ENCODE measurements at places on chromosomes 1 and 21.

DNA sequence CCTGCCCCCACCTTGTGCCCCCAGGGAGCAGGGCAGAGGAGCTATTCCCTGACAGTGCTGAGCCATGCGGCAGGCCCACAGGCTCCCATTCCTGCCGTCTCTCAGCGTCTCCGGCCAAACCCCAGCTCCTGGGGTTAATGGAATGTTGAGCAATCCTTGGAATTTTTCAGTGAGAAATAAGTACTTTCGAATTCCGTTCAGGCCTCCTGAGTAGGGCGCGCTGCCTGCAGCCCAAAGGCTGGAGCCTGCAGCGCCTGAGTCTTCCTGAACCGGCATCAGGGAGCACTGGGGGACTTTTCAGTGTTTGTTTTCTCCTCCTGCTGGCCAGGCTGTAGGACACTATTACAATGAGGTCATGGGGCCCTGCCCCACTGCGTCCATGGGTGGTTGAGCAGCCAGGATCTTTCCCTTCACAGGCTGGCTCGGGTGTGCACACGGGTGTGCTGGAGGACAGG is 33.3 kb upstream of the CSF1 start:
- no peak for DNase-seq

DNA sequence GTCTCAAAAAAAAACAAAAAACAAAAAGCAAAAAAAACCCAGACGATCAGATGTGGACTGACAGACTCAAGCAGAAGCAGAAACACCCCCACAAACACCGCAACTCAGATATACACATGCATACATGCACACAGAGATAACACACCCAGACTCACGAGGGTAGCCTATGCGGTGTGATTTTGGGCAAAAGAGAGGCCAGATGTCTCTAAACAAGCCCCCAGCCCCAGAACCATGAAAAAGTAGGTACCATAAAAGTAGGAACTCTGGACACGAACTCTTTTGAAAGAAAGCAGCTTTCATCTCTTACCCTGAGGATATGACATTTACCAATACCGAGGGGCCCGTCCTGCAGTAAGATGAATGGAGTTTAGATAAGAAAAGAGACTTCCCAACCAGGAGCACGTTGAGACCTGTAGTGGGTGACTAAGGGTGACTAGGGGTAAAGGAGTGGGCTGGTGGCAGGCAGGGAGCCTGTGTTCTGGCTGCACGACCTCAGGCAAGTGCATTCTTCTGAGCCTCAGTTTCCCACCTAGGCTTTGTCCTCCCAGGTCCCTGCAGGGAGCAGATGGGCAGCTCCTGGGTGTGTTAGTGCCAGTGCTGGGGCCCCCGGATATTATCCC is 1.5 kb upstream of the TINAGL1 start:
- DNase-seq: no peak

- DNase-seq: no peak
Measured at GRCh38 chr1:165218731-165219130, 137.8 kb downstream of the LMX1A start.

- DNase-seq: no peak
Measured at GRCh38 chr1:170587253-170587593, 55.3 kb downstream of the GORAB start.

DNA sequence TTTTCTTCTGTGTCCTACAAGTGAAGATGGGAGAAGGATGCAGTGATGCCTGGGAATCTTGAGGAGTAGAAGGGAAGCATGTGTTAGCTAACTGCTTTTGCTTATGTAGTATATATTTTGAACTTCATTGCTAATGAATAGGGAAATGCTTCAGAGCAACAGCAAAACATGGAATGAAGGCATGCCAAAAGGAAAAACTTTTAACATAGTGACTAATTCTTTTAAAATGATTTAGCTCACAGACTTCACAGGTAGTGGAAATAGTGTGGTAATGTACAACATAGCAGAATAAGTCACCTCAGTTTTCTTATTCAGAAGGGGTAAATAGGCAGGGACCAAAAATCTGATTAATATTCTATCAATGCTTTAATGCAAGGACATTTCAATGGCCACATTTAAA is 95.5 kb downstream of the LYPLAL1 start:
- no peak for DNase-seq

- DNase-seq: no peak
Measured at GRCh38 chr1:5554784-5555183, 437.4 kb downstream of the NPHP4 start.

- peak; percentile 54 for DNase-seq
Measured at GRCh38 chr1:246012341-246012740, 494.7 kb downstream of the SMYD3 start.

- DNase-seq: no peak
Measured at GRCh38 chr21:38716942-38717341, 88.8 kb upstream of the ETS2 start.

DNA sequence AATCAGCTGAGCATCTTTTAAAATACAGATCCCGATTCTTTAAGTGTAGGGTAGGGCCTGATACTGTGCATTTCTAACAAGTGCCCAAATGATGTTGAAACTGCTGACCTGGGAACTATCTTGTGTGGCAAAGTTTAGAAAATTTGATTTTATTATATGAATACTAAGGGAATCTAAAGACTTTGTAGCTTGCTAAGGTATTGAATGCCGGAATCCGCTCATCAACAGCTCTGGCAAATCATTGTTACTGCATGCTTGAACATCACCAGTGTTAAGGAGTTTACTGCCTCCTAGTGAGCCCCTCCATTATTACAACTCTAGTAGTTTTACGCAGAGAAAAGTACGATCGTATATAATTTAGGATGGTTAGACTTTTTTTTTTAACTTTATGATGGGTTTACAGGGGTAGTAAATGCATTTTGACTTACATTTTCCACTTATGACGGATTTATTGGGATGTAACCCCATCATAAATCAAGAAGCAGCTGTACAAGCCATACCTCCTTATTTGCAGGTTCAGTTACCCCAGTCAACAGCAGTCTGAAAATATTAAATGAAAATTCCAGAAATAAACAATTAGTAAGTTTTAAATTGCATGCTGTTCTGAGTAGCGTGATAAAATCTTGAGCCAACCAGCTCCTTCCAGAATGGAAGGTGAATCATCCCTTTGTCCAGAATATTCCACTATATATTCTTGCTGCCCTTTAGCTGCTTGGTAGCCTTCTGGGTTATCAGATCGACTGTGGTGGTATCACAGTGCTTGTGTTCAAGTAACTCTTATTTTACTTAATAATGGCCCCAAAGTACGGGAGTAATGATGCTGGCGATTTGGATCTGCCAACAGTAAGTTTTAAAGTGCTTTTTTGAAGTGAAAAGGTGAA is 892 bp downstream of the TYW3 start:
- peak; percentile 74 for DNase-seq

DNA sequence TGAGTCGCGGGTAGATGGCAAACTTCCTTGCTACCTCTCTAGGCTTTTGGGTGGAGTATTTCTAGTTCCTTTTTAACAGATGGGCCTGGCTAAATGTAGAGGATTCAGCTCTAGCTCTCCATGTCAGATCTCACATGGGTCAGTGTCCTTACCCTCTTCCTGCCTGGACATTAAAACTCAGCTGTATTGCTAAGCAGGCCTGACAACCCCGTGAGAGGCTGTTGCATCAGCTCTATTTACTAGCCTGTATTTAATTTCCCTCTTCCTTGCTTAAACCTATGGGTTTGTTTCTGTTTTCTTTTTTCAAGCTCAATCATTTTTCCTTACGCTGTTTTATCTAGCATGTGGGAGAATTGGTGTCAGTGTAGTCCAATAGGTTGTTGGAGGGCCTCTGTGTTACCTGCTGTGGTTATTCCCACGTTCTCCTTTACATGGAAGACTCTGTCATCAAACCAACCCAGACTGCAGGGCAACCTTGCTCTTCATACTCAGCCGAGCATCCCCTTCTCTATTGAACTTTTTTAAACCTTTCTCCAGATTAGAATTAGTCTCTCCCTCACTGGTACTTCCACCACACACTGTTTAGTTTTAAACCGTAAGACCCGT is 79.5 kb upstream of the BACH1 start:
- DNase-seq: peak; percentile 92

DNA sequence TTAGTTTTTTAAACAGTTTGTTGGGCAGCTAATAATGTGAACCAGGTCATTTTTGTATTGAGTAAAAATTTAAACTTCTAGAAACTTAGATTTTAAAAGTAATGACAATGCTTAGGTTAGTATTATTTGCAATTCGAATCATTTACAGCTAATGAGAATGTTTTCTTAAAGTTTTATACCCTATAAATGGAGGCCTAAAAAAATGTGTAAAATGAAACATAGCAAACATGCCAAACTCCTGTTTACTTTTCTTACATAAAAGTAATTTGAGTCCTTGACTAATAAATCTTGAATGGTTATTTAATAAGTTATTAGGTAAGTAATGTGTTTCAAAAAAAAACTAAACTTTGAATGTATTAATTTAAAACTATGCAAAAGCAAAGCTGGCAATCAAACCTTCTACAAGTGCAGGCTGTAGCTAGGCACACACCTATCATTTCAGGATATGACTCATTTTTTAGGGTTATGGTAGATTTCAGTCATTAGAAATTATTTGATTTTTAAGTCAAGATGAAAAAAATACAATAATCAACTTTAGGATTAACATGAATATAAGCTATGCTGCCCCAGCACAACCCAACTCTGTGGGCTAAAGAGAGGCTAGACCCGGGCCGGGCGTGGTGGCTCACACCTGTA is 41.5 kb downstream of the CLSTN1 start:
- DNase-seq: no peak

- DNase-seq: no peak
Measured at GRCh38 chr1:51061231-51061918, 40.7 kb upstream of the C1orf185 start.

GRCh38 chr1:184947497-184948256 is 26.6 kb downstream of the NIBAN1 start:
- DNase-seq: no peak

DNA sequence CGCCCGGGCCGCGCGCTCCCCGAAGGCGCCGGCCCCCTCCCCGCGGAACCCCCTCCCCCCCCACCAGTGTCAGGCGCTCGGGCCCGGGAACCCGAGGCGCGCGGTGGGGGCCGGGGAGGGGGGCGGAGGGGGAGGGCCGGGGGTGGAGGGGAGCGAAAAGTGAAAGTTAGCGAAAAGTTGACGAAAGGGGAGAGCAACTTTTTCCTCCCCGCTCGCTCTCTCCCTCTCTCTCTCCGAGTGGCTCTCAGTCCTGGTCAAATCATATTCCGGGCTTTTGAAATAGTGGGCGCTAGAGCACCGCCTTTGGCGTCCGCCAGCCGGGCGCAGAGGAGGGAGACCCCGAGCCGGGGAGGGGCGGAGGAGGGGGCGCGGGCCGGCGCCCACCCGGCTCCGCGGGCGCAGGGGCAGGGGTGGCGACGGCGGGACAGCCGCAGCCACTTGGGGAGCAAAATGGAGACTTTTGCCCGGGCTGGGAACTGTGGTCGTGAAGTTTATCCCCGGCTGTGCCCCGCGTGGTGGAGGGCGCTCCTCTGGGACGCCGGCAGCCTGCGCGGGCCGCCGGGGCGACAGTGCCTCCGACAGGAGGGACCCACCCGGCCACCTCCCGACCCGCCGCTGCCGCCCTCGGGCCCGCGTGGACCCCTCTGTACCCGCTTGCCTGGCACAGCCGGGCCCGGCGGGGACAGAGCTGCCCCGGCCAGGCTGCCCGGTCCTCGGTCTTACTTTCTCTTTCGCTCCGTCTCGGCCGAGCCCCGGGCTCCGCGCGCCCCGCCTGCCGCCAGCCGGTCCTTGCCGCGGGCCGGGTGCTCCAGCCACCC is 697 bp downstream of the PRDM16 start:
- DNase-seq: no peak

DNA sequence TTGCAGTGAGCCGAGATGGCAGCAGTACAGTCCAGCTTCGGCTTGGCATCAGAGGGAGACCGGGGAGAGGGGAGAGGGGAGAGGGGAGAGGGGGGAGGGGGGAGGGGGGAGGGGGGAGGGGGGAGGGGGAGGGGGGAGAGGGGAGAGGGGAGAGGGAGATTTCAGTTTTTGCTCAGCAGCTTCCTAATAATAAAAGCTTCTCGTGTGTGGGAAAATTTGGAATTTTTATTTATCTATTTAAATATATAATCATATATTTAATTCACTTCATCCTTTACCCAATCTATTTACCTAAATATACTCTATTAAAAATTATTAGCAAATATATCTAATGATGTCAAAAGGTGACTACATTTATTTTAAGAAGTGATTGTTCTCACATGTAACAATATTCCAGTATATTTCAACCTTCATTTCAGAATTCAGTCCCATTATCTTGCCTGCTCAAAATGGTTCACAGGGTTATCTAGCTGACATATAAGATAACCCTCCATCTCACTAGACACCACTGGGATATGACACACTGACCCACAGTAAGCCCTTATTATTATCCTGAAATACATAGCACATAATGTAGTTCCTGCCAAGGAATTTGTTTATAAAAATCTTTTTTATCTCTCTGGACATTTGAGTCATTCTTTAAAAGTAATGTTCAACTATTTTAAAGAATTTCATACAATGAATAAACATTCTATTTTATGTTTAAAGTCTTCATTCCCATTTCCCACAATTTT is 105.9 kb downstream of the GPATCH2 start:
- DNase-seq: no peak

GRCh38 chr1:2190491-2190976 is 4.0 kb downstream of the FAAP20 start:
- DNase-seq: no peak

GRCh38 chr1:231040019-231040799 is at the start of gene FAM89A:
Gene FAM89A, minus strand, starts transcription at chr1:231040254. Its CDS starts 43 bp downstream, at chr1:231040211.
- DNase-seq: peak; percentile 63

GRCh38 chr21:41958886-41959563 is 5.2 kb upstream of the C2CD2 start:
- no peak for DNase-seq

DNA sequence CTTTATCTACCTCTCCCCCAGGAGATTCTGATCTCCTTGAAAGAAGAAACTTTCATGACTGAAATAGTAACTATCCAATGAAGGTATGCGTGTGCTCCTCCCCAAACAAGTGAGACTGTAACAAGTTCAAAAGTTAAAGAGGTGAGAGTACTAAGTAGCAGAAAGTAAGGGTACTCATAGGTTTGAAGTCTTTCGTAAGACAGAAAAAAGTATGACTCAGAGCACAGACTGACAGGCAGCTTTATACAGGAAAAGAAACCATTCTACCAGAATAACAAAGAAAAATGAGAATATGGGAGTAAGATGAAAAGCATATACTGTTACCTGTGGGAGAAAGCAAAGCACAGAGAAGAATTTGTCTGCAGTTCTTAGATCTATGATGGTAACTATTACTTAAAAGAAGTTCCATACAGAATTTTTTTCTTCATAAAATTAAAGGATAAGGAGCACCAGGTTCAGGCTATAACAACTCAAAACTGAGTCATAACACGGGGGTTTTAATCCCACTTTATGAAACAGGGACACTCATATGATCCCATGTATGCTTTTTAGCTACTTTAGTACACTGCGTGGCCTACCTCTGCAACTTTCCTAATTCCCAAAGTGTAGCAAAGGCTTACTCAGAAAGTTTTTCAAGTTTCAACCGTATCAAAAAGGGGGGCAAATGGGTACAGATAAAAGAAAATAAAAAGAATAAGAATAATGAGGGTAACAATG is 52.0 kb downstream of the FOXJ3 start:
- no peak for DNase-seq

DNA sequence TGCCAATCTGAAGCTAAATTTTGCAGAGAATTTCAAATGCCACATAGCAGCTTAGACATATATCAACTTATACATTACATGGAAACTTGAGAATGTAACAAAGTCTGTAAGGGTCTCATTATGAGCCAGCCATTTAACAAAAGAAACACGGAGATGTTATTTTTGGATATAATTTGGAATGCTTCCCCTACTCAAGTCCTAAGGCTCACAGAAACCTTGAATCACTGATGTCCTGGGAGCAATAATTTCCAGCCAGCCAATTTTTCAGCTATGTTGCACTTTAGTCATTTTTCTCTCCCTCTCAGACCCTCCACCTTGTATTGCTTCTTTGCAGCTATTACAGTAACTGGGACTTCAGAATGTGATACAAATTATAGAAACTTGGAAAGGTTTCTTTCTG is 56.9 kb downstream of the EIF2B3 start:
- DNase-seq: no peak
